ENCODE measurements at places on chromosomes 2 and 18.
A peak's percentile ranks its signal among the peaks of the same experiment; 100 is the strongest.

GRCh38 chr18:34220081-34220815, 4.5 kb downstream of the NOL4 start:
- peaks cover 12% of the 10 kb centered on the region for H3K27me3 ChIP-seq
- peak overlapping the region; percentile 14 for H3K4me3 ChIP-seq

DNA sequence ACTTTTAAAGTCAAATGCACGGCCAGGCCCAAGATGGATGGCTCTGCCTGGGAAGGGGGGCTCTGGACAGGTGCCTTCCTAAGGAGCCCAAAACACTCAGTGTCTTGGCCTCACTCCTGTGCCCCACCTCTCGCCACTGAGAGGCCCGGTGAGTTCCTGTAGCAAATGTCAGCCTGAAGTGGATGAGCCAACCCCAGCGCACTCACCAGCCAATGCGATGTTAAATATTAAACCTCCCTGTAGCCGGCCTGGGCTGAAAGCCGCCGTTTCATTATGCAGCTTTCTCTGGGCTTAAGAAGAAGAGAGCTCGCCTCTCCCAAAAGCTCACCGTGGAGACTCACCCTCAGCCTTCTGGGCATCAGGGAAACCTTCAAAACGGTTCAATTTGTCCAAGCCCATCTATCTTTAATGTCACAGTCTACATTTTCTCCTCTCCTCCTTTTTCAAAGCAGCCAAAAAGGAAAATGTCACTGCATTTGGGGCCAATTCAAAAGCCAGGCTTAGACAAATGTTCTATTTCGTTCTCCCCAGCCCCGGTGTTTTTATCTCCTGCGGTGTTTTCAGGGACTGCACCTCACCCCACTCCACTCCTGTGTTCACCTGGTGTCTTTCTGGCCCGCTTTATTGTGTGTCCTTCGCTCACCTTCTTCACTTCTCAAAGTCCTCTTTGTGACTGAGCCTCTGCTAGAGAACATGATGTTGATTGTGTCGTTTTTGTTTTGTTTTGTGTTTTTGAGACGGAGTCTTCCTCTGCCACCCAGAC, 124.0 kb downstream of the NRP2 start:
- no peak overlapping the region for H3K4me3 ChIP-seq
- H3K27ac ChIP-seq, result peak overlapping the region; percentile 5
- peaks cover 36% of the 10 kb centered on the region for H3K4me1 ChIP-seq
- no peaks in the 10 kb centered on the region for H3K27me3 ChIP-seq

- H3K27ac ChIP-seq, result no peak overlapping the region
- no peaks in the 10 kb centered on the region for H3K27me3 ChIP-seq
- H3K36me3 ChIP-seq, result no peaks in the 10 kb centered on the region
- DNase-seq, result no peak
- H3K4me3 ChIP-seq, result no peak overlapping the region
These were observed 151.1 kb downstream of the FHOD3 start for GRCh38 chr18:36448384-36449290.

GRCh38 chr2:54556621-54557121, 100.5 kb downstream of the SPTBN1 start:
- no peak overlapping the region for H3K27ac ChIP-seq
- DNase-seq, result no peak
- H3K4me1 ChIP-seq, result peaks cover 29% of the 10 kb centered on the region
- H3K4me3 ChIP-seq, result no peak overlapping the region

- peak; percentile 45 for DNase-seq
- no peak overlapping the region for H3K4me3 ChIP-seq
- H3K36me3 ChIP-seq, result no peaks in the 10 kb centered on the region
- H3K27me3 ChIP-seq, result no peaks in the 10 kb centered on the region
- H3K4me1 ChIP-seq, result no peaks in the 10 kb centered on the region
These were observed 18.8 kb upstream of the TMX3 start for GRCh38 chr18:68733707-68734106.

GRCh38 chr2:160051371-160051800, 11.0 kb downstream of the PLA2R1 start:
- no peaks in the 10 kb centered on the region for H3K4me1 ChIP-seq
- H3K27me3 ChIP-seq, result no peaks in the 10 kb centered on the region
- H3K4me3 ChIP-seq, result no peak overlapping the region
- no peaks in the 10 kb centered on the region for H3K36me3 ChIP-seq
- no peak overlapping the region for H3K27ac ChIP-seq

DNA sequence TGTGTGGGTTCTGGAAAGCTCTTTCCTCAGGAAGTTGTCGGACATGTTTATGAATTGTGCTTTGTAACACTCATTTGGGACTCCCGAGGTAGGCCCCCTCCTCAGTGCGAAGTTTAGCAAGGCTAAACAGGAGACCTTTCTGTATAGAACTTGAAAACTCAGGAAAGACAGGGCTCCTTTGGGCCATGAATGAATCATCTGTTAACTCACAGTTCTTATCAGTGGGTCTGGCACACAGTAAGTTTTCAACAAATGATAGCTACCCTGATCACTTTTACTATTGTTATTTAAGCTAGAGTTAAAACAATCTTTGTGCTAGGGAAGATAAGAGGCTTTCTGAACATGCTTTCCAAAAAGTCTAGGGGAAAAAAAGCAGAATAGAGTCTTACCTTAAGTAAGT, 430.5 kb upstream of the ETAA1 start:
- H3K4me1 ChIP-seq, result peaks cover 8% of the 10 kb centered on the region
